Activated gamma-delta T cell treated with Interleukin-2 at 50 U/mL for 16 hours (primary cell): ENCODE measurements at places on chromosomes 12 and 14.

GRCh38 chr14:49218436-49219092 is 367.6 kb downstream of the RPS29 start:
- DNase-seq = no peak

- no peak for DNase-seq
Observed at GRCh38 chr14:92122761-92123160, 992 bp downstream of the CPSF2 start.

- no peak for DNase-seq
Observed at GRCh38 chr12:103392722-103393121, 103.0 kb downstream of the C12orf42 start.

DNA sequence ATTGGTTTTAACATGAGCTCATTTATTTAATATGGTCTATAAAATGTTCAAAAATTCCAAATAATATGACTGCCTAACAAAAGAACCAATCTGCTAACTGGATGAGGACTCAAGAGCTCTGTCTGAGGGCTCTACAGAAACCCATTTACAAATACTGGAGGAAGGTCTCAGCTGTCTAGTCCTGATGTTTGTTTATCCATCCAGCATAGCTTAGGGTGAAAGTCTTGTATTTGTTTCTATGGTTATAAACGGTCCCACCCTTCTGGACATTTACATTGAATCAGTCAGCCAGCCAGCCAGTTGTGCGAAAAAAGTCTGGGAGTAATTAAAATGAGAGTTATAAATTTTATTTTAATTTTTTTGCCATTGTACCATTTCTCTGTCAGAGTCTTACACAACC is 220.7 kb downstream of the BMP4 start:
- no peak for DNase-seq

- no peak for DNase-seq
Observed at GRCh38 chr14:56996721-56997399, 186.6 kb upstream of the OTX2 start.

DNA sequence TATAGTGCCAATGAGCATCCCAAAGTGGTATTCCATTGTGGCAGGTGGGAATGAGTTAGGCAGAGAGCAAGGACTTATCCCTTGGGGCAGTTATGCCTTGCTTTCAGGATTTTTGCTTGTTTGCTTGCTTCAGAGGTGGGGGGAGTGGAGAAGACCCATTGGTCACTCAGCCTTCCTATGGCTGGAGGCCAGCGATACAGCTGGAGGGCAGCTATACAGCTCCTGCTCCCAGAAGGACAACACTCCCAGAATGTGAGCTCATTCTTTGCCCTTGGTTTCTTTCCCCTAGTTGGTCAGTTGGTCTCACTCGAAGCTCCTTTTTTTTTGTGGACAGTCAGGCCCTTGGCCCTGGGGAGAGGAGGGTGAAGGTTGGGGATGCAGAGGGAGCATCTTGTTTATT is 14.5 kb downstream of the KRT83 start:
- DNase-seq = no peak

DNA sequence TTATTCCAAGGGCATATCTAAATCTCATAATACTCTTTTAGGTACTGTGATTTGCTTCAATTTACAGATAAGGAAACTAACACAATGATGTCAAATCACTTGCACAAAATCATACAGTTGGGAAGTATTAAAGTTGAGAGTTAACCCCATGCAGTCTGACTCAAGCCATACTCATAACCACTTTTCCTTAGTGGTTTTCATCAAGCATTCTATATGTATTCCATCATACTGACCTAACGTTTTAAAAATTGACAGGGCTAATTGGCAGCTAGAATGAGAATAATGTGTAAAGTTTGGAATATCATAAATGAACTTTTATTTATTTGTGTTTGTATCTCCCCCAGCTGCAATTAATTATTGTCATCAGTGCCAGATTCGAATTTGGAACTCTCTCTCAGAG is 20.9 kb downstream of the PUS7L start:
- no peak for DNase-seq
